Skin of body (tissue), 3 donors: ENCODE measurements at places on chromosomes 11 and 22.

DNA sequence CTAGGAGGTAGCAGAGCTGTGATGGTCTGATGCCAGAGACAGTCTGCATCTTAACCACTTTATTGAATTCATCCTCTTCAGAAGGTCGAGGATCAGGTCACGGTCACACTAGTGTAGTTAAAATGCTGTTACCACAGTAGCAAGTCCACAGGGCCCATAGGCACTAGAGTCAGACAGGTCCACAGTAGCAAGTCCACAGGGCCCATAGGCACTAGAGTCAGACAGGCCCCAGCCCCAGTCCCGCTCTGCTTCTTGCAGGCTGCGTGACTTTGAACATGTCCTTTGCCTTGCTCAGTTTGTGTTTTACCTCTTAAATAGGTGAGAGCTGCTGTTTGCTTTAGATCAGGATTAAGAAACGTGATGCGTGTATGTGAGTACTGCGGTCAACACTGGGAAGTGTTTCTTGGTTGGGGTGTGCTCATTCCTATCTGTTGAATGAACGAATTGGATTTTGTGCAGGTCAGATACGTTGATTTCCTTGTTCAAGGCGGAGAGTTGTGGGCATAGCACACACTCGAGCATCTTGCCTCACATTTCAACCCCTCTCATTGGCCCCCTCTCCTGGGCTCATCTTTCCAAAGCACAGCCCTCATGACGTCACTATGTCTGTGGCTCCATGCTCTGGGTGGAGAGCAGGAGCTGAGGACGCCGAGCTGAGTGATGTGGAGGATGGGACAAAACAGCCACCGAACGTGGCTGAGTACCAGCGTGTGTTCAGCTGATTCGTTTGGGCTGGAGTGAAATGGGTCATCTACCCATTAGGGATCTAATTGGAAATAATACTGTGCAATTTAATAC lies 191.7 kb downstream of the TBC1D22A start:
- DNase-seq = no peak

GRCh38 chr22:26884921-26885320 lies 227.5 kb downstream of the MIAT start:
- DNase-seq = no peak

DNA sequence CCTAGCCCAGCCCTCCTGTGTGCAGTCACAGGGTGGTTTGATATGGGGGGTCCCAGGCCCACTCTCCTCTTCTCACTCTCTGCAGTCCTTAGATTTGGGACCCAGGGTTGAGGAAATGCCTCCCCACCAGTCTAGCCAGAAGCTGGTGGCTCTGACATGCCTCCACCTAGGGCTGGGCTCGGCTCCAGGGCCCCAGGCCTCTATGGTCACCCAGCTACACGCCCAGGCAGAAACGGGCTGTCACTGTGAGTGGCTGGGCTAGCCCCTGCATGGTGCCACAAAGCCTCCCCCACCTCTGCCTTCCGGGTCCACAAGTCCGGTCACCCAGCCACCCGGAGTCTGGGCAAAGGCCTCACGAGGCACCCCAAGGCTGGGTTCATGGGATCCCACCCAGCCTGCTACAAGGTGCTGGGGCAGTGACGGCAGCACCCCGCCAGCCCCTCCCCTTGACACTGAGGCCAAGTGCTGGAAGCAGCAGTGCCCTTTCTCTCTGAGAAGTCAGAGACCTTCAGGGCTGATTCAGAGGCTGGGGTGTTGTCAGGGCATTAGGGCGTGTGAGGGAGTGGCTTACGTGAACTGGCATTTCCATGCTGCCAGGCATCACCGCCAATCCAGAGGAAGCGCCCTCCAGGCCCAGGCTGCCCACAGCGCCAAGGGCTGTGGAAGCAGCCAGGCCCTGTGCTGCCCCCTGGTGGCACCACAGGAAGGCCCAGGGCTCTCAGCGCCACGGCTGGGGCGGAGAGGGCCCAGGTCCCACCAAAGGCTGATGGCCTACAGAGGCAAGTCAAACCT lies 638 bp upstream of the PITPNM1 start:
- DNase-seq = peak; percentile 47

- DNase-seq = no peak
These were observed 911.9 kb downstream of the METTL15 start for GRCh38 chr11:29019960-29020683.

DNA sequence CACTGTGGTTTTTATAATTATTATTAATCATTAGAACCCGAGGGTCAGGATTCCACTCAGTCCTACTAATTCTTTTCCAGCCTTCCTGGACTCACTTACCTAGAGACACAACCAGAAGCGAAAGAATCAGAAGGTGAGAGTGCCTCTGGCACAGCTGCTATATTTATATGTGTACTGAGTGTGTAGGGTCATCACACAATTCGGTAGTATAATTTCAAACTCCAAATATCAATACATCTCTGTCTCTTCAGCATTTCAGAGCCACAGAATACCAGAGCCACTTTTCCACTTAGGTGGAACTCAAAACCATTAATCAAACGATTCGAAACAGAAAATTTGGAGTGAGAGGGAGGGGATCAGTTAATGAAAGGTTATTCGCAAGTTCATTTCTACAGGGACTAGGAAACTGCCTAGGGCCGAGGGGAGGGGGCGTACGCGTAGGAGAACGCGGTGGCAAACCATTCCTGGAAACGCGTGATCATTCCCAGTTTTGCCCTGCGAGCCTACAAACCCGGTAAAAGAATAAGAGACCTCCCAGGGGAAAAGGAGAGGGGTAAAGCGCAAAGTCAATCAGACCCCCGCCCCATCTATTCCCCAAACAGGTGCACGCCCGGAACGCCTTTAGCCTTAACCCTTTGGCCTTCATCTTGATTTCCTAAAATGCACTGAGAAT lies 5.4 kb downstream of the BSX start:
- DNase-seq = no peak

- DNase-seq = peak; percentile 11
These were observed 27.6 kb upstream of the LRRC10B start for GRCh38 chr11:61480994-61481335.

DNA sequence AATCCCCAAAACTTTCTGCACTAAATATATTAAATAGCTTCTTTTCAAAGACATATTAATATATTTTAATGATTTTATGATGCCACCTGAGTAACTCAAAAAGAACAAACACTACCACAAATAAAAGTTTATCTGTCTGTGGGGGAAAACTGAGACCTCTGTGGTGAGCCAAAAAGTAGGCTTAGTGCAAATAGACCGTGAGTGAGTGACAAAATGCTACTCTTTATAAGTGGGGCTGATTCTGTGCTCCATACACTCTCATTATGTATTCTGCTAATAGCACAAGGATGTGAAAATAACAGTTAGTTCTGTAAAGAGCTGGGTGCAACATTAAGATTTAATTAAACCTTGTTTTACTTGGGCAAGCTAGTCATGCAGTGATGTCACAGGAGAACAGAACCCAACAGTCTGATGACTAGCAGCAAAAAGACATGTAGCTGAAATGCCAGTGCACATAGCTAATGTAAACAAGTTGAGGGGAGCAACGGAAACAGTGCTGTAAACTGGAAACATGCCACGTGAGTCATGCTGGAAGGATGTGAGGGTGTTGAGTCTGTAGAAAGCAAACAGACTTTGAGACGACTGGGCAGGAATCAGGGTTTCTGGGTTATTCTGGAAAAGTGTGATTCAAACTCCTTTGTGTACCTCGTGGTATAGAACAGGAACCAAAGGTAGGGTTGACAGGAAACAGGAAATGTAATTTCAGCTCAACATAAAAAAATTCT lies 1130.4 kb downstream of the LRRC4C start:
- peak; percentile 97 for DNase-seq

DNA sequence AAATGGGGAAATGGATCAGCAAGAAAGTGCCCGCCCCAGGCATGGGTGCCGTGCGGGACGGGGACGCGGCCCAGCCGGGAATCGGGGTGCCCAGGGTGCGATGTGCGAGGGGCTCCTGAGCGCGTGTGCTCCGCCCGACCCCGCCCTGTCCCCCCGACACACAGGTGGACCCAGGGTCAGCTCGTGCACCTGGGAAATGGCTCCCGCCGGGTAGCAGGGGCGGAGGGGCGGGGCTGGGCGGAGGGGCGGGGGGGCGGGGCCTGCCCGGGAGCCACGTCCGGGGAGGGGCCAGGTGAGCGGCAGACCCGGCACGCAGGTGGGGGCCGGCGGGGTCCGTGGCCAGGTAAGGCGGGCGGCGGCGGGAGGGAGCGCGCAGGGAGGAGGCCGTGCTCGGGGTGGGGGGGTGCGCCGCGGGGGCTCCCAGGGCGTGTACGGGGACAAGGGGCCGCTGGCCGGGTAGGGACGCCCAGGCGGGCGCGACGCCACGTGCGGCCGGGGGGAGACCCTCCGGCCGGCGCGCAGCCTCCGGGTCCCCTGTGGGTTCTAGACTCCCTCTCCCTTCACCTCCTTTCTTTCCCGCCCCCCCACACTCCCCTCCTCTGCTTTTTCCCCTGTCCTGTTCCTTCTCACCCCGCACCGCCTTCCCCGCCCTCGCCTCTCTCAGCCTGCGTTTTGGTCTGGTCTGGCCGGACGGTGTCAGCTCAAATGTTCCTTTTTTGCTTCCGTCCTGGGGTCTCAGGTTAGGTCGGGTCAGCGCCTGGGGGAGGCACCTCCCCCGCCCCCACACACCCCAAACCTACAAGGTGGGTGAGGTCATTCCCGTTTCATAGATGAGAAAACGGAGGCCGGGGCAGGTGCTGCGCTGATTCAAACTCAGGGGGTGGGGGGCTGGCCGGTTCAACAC lies at the start of gene ARHGAP8:
Gene ARHGAP8 (plus strand): TSS at position 291 of the 904 bp plus-strand sequence. CDS start 33,953 bp downstream, outside the sequence.
- no peak for DNase-seq

GRCh38 chr11:62132191-62132590 lies 8.4 kb downstream of the INCENP start:
- DNase-seq = no peak

DNA sequence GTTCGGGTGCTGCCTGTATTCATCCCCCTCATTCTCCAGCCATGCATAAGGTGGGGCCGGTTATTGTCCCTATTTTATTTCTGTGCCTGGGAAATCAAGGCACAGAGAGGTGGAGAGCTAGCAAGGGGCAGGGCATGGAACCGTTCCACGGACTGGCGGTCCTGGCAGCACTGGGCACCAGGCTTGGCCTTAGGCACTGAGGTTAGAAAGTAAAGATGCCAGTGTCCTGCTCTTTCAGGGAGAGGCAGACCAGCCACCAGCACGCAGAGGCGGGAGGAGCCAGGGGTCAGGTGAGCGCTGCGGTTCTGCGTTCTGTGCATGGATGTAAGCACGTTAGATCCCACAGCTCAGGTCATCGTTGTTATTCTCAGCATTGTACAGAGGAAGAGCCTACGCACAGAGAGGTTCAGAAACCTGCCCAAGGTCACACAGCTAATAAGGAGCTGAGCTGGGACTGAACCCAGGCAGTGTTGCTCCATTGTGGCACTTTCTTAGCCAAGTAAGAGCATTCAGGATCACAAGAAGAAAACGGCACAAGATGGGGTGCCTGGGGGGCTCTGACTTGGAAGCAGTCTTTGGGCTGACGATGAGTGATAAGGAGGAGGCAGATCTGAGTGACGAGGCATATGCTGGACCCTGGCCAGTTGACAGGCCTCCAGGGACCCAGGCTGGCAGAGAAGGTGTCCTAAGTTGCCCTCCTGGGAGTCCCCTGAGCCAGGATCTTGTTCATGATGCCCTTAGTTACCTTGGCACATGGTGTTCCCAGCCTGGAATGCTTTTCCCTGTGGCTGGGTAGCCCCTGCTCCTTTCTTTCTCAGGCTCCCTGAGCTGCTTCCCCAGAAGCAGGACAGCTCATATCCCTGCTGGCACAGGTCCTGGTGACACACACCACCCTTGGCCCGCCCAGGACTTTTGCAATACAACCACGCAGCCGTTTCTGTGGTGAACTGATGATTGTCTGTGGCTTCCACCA lies 41.1 kb downstream of the OSBPL5 start:
- no peak for DNase-seq

- DNase-seq = no peak
These were observed 412.6 kb downstream of the TENM4 start for GRCh38 chr11:79028225-79028624.

DNA sequence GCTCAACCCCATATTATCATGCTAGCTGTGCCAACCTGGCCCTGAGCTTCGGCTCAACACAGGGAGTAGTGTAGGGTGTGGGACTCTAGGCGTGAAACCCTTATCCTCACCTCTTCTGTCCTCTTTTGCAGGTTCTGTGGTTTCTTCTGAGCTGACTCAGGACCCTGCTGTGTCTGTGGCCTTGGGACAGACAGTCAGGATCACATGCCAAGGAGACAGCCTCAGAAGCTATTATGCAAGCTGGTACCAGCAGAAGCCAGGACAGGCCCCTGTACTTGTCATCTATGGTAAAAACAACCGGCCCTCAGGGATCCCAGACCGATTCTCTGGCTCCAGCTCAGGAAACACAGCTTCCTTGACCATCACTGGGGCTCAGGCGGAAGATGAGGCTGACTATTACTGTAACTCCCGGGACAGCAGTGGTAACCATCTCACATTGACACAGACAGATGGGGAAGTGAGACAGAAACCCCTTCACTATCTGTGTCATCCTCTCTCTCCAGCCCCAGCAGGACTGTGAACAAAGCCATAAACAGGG lies 76.4 kb downstream of the GGTLC2 start:
- no peak for DNase-seq

GRCh38 chr11:34534826-34535225 lies 21.2 kb upstream of the ELF5 start:
- no peak for DNase-seq

DNA sequence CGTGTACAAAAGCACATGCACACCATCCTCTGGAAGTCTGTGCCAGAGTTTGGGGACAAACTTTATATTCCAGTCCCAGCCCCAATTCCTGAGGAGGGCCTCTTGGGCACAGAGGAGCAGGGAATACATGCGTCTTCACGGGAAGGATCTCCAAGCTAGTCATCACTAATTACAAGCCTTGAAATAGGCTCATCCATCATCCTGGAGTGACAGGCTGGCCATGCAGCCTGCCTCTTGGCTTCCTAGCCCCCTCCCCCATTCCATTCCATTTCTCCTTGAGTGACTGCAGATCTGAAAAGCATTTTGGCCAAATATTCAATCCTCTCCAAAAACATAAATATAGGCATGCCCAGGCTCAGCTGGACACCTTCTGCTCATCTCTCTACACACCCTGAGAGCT lies 24.8 kb downstream of the SERPING1 start:
- DNase-seq = no peak

GRCh38 chr11:44538375-44539054 lies 26.9 kb upstream of the CD82 start:
- peak; percentile 51 for DNase-seq

GRCh38 chr11:96155627-96156378 lies 187.2 kb downstream of the MAML2 start:
- DNase-seq = peak; percentile 79
